ENCODE measurements at places on chromosomes 6 and 20.
A peak's percentile ranks its signal among the peaks of the same experiment; 100 is the strongest.

DNA sequence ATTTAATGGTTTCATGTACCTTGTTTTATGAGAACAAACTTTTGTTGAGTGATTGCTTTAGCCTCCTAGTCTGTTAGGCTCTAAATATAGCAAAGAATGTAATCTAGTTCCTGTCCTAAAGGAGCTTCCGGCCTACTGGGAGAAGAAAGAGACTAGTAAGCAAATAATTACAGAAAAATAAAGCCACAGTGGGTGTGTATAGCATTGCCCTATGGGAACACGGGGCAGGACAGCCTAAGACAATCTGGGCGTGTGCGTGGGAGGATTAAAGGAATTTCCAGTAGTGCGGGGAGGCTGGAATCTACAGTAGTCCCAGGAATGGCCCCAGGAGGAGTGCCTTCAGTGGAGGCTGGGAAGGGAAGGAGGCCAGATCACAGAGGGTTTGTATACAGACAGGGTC is 98.1 kb upstream of the AKAP12 start:
- no peak for DNase-seq

GRCh38 chr6:99609905-99610489 is 3.4 kb downstream of the PRDM13 start:
- DNase-seq = no peak

GRCh38 chr20:1897965-1898464 is 2.8 kb downstream of the SIRPA start:
- DNase-seq = peak; percentile 78

GRCh38 chr6:70874181-70874913 is 82.5 kb downstream of the B3GAT2 start:
- no peak for DNase-seq

- DNase-seq = no peak
Measured at GRCh38 chr6:10420546-10421157, 5.8 kb upstream of the TFAP2A start.

- no peak for DNase-seq
Measured at GRCh38 chr20:60695226-60696000, 556.6 kb upstream of the CDH4 start.

- no peak for DNase-seq
Measured at GRCh38 chr6:49639177-49639817, 2.7 kb upstream of the RHAG start.

DNA sequence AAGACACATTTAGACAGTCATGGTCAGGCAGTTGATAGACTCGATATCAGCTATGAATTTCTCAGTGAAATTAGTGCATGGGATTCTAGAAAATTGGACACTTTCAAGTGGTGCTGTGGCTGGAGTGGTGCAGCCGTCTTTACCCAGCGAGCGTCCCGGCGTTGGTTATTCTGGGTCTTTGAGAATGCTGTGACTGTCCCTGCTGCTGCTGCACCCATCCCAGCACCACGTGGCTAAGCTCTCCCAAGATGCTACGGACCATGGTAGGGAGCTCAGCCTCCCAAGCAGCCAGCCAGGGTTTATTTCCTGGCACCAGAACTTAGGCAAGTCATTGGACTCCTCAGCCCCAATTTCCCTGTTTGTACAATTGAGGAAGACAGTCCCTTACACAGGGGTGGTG is 147.2 kb upstream of the RPS6KA2 start:
- DNase-seq = no peak

- DNase-seq = peak; percentile 32
Measured at GRCh38 chr6:90107771-90108282, 188.8 kb downstream of the BACH2 start.

- DNase-seq = no peak
Measured at GRCh38 chr6:99592900-99593299, 13.7 kb upstream of the PRDM13 start.

DNA sequence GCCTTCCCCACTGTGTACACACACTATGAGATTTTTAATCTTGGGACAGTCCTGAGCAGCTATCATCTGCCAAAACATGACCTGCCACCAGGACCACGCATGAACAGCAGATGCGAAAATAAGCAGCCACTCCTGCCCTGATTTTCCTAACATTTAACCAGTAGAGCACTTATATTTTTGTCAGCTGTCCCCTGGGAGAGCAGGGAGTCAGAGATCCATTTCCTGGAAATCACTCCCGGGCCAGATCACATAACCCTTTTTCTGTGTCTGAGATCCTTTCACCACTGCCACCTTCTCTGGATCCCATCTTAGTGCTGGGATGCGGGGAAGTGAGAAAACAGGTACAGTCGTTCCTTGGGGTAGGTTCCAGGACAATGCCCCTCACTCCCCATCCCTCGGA is 5.7 kb downstream of the SDCBP2 start:
- no peak for DNase-seq

GRCh38 chr6:30238178-30238795 is 25.1 kb upstream of the TRIM26 start:
- no peak for DNase-seq

GRCh38 chr6:143578054-143578453 is 66.5 kb upstream of the FUCA2 start:
- DNase-seq = no peak

- DNase-seq = peak; percentile 20
Measured at GRCh38 chr20:47620808-47621805, 119.4 kb downstream of the NCOA3 start.

- no peak for DNase-seq
Measured at GRCh38 chr6:135393289-135393688, 104.3 kb downstream of the AHI1 start.

- DNase-seq = peak; percentile 45
Measured at GRCh38 chr6:12233693-12234571, 56.2 kb upstream of the EDN1 start.

GRCh38 chr20:43507150-43508080 is at the start of gene L3MBTL1:
TSS of gene L3MBTL1 (plus strand) at chr20:43507697. CDS start at chr20:43513504, 5,807 bp downstream.
- DNase-seq = peak; percentile 42

DNA sequence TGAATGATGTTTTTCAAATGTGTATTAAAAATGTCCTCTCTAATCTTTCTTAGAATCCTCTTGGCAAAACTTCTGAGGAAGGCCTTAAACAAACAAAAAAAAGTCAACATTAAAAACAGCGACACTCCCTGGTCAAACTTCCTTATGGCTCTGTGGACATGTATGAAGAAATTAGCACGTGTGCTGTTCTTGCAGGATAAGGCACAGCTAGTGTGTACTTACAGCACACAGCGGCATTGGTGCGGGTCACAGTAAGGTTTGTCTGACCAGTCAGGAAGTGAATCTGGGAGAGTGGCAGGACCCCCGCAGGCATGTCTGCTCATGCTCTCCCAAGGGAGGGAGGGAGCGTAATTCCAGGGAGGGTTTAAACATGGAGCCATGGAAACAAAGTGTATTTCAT is 38.8 kb downstream of the SLC22A1 start:
- DNase-seq = no peak

- DNase-seq = no peak
Measured at GRCh38 chr6:105995391-105995865, 90.7 kb upstream of the PRDM1 start.

GRCh38 chr6:15152700-15153099 is 93.2 kb upstream of the JARID2 start:
- DNase-seq = no peak

DNA sequence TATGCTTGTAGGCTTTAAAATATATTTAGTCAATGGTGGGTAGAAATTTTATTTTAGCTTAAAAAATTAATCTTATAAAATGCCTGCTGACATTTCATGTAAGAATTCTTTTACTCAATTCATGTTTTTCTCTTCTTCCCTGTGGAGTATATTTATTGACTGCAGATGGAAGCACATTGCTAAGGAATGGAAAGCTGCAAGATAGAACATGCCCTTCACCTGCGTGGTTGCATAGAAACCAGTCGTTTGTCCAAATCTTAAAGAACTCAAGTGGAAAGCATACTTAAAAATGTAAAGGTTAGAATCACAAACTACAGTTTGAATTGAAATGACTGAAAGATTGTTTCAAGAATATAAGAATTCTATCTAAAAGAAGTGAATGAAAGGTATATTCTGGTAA is 30.7 kb downstream of the C6orf163 start:
- DNase-seq = no peak

DNA sequence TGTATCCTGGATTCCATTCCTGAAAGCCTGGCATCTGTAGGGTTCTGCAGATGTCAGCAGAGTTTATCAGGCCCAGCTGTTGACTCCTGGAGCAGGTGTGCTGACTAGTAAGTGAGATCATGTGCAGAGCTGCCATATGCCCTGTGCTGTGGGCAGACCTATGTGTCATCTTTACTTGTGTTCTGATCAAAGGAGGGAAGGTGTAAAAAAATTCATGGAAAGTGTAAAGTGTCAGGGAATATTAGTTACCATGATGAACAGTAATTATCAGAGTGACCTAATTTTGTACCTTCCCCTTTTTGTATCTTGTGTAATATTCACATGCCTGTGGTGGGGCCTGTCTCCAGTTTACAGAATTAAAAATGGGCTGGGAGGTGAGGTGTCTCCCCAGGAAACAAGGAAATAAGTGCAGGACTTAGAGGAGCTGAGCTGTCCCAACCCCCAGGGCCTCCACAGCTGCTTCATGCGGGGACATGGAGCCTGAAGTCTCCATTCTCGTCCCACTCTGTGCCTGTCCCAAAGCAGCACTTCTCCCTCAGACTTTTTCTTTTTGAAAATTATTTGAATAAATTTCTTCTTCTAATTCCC is 148.2 kb upstream of the GGTLC1 start:
- DNase-seq = no peak
